ENCODE measurements at places on chromosomes 6 and 20.

DNA sequence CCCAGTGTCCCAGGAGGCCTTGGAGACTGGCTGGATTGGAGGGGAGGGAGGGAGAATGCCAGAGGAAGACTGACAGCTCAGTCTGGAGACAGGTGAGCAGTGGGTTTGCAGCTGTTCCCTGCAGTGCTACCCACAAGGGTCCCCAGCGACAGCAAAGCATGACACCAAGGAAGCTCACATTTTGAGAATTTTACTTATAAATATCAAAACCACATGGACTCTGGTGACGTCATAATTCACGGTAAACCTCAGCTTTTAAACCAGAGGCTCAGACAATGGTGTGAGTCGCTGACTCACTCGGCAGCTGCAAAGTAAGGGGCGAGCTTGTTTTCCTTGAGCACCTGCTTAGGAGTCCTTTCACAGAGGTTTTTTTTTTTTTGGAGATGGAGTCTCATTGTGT lies 65.2 kb downstream of the THBS2 start:
- DNase-seq: no peak

GRCh38 chr20:63955281-63955826 lies 862 bp downstream of the UCKL1 start:
- DNase-seq: no peak

DNA sequence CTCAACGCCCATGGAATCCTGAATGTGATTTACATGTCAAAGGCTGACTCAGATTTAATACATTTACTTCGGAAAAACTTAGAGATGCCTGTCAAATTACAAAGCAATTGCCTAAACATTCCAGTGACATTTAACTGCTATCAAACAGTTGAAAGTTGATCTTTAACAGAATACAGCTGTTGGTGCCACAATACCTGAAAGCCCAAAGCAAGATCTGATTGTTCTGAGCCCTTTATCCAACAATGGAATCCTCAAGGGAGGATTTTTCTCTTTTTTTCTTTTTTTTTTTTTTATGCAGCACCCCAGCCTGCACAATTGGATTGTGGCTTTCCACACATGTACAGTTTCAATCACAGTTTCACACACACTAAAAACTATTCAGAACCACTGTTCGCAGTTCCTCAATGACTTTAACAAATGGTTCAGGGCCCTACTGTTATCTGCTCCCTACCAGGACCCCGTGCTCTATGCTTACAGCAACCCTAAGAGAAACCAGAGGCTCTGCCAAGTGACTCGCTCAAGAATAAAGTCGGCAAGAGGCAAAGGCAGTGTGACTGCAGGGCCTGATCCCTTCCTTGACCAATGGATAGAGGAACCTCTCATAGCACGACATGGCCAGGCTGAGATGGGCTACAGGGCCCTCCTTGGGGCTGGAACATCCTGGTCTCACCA lies 33.3 kb downstream of the EPB41L2 start:
- DNase-seq: no peak

- DNase-seq: peak; percentile 60
These were observed 25.6 kb downstream of the WRNIP1 start for GRCh38 chr6:2790588-2791449.

DNA sequence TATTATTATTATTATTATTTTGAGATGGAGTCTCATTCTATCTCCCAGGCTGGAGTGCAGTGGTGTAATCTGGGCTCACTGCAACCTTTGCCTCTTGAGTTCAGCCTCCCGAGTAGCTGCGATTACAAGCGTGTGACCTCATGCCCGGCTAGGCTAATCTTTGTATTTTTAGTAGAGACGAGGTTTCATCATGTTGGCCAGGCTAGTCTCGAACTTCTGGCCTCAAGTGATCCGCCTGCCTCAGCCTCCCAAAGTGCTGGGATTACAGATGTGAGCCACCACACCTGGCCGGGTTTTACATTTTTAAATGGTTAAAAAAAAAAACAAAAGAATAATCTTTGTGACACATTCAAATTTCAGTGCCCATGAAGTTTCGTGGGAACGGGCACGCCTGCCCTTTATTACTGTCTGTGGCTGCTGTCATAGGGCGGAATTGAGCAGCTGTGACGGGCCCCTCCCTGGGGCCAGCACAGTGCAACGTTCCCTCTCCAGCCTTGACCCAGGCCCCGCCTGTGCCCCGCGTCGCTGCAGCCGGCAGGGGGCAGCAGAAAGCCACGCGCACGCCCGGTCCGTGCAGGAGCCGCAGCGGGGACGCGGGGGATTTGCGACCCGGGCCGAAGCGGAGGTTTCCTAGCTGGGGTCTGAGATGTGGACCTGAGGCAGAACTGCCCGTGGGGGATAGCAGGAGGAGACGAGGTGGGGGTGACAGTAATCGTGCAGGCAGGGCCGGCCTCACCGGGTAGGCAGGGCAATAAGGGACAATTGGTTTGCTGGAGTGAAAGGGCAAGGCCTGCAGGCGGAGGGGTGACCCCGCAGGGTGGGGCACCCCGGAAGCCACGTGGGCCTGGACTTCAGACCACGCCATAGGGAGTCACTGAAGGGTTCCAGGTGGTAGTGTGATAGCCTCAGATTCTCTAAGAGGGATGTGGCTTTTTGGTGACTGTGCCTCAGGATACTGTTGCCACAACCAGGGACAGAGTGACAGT lies 54.3 kb downstream of the SYTL3 start:
- no peak for DNase-seq

DNA sequence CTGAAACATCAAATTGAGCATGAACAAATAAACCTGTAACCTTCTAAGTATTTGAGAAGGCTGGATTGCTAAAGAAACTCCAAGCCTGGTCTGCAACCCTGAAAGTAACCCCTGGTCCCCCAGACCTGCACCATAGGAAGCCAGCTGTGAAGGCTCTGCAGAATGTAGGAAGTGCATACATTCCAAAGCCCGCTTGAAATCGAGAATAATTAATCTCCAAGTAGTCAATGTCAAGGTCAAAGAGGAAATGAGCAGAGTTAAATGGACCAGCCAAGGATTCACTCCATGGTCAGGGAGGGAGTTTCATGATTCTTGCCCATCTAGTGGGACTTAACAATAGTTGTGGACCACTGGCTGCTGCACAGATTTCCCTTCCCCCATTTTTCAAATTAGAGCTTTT lies 107.6 kb upstream of the RNF24 start:
- no peak for DNase-seq

DNA sequence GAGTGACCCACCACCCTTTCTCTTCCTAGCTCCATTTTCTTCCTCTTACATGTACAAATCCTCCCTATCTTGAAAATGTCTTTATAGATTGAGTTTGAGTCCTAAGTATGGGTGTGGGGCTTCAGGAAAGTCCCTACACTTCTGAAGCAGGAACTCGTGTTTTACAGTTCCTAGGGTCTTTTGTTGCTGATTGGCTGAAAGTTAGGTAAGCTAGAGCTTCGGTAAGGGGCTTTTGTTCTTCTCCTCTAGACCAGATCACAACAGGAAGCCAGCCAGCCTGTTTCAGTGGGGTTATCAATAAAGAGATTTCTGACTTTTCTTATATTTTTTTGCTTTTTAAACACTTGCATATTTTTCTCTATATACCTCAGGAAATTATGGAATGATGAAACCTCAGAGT lies 51.3 kb downstream of the CNR1 start:
- no peak for DNase-seq

DNA sequence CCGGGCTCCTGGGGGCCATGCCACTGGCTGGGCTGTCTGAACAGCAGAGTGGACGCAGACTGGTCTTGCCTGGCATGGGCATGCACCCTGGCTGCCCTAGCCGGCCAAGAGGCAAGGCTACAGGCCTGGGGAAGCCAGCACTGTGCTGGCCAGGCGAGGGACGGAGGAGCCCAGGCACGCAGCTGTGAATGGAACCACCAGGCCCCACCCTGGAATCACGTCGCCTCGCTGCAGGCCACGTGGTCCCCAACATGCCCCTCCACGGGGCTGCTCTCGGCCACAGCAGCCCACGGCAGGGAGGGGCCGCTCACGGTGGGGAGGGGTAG lies 4.0 kb downstream of the UCKL1 start:
- no peak for DNase-seq

- no peak for DNase-seq
These were observed 124.7 kb downstream of the TMEM242 start for GRCh38 chr6:157198425-157199279.

DNA sequence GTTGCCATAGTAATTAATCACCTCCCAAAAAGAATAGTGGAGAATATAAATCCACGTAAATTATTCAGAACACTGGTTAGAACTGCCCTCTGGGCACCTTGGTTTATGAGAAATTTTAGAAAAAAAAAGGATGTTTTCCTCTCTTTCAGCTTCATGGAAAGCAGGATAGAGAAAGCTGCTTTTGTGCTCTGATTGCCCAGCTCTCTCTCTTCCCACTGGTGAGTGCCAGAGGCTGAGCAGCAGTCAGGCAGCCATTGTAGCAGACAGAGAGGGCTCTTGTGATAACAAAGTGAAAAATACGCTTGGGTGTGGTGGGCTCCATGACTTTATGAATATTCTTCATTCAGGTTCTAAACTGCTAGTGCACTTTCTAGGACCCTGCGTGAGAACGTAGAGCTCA lies 26.4 kb downstream of the SLC35F1 start:
- DNase-seq: no peak

DNA sequence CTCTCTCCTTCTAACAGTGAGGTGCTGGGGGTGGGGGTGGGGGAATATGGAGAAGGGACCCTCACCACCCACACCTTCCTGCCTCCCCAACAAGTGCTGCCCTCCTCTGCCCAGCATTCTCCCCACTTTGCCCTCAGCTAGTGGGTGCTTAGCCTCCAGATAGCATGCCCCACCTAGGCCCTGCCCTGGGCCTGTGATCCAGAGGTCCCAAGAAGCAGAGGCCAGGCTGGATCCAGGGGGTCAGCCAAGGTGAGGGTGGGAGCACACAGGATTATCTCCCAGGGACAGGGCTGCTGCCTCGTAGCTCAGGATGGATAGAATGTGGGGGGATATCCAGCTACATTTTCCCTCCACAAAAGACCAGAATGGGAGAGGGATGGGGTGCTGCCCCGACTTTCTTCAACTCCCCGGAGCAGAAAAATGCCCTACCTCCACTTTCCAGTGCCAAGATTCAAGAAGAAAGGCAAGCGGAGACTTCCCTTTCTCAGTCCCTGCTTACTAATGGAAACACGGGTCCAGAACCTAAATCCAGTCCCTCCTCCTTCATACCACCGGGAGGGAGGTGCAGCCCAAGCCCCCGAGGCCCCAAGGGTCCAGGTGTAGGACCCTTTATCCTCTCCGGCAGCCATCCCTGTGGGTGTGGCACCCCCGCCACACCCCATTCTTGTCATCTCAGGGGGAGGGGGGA lies 987 bp downstream of the ADISSP start:
- no peak for DNase-seq

GRCh38 chr6:45982280-45983036 lies 33.2 kb downstream of the CLIC5 start:
- DNase-seq: no peak

GRCh38 chr6:3386374-3386857 lies 70.4 kb downstream of the SLC22A23 start:
- DNase-seq: no peak

DNA sequence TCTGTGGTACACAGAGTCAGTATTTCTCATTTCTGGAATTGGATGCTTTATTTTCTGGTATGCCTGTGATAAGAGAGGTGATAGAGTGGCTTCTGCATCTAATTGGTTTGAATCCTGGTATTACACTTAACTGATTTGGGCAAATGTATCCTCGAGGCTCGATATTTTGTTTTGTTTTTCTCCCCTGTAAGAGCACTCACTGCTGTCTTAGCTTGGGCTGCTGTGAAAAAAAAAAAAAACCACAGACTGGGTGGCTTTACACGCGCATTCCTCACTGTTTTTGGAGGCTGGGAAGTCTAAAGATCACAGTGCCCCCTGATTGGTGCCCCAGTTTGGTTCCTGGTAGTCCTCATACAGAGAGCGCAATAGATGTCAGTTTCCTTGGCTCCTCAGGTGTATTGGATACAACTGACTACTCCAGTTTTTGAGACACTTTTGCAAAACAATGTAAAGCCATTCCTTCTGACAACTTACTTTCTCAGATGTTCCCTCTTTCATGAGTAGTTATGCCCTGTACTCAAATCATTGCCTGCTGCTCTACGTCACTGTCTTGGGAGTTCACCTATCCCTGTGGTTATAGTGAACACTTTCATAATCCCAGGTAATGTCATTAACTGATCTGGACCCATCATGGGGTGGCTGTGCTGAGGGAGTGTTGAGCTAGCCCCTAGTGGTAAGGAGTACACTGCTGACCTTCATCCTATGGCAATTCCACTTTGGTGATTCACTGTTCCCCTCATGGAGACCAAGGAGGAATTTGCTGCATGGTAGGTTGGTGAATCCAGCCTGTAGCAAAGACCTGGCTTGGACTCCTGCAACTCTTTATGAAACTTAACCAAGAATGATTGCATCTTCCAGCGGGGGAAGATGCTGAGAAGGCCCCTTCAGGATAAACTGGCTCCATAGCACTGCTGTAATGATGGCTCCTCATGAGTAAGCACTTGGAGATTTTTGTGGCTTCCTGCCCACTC lies 3.5 kb upstream of the ACAT2 start:
- DNase-seq: no peak

GRCh38 chr6:57248311-57248895 lies 26.3 kb upstream of the RAB23 start:
- DNase-seq: no peak

- no peak for DNase-seq
These were observed at the start of gene PABPC1L for GRCh38 chr20:44909872-44910689. Gene PABPC1L (plus strand): TSS chr20:44910060. CDS start chr20:44910144, 84 bp downstream.

- no peak for DNase-seq
These were observed at the start of gene BLTP3A for GRCh38 chr6:34791701-34792604. Gene BLTP3A (plus strand): TSS chr6:34792083. CDS start chr6:34792251, 168 bp downstream.

GRCh38 chr6:156408655-156409054 lies 368.5 kb upstream of the ARID1B start:
- DNase-seq: no peak

DNA sequence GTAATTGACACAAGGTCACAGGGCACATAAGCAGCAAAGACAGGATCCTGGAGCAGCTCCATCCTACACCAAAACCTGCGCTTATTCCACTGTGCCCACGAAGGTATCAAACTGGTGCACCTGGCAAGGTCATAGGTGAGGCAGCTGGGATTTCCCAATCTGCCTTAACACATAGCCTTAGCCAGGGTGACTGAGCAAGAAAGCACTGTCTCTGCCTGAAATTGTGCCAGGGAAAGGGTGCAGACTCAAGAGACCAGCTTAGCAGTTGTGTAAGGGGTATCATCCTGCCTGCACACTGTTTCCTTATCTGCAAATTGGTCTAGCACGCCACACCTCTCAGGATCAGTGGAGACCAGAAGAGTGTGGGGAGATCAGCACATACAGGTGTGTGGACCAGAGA lies 82.8 kb downstream of the MAFB start:
- DNase-seq: no peak

GRCh38 chr6:24214984-24215383 lies 89.0 kb downstream of the NRSN1 start:
- DNase-seq: no peak

GRCh38 chr6:38261626-38262025 lies 378.1 kb downstream of the BTBD9 start:
- no peak for DNase-seq

GRCh38 chr6:52664991-52665686 lies 5.8 kb upstream of the TMEM14A start:
- DNase-seq: no peak

- no peak for DNase-seq
These were observed 659 bp downstream of the TMX4 start for GRCh38 chr20:8018958-8019245.

- DNase-seq: no peak
These were observed 81.4 kb downstream of the CTNNBL1 start for GRCh38 chr20:37775200-37775599.

All from AG09319 (cell line).